Astrocyte (in vitro differentiated cells and primary cell): ENCODE measurements at places on chromosomes 7 and 10.

- H3K4me1 ChIP-seq, result no peaks in the 10 kb centered on the region
- peak; percentile 56 for DNase-seq
- H3K27ac ChIP-seq, result no peak overlapping the region
- no peaks in the 10 kb centered on the region for H3K36me3 ChIP-seq
Observed at GRCh38 chr7:81659697-81660395, 110.0 kb downstream of the HGF start.

DNA sequence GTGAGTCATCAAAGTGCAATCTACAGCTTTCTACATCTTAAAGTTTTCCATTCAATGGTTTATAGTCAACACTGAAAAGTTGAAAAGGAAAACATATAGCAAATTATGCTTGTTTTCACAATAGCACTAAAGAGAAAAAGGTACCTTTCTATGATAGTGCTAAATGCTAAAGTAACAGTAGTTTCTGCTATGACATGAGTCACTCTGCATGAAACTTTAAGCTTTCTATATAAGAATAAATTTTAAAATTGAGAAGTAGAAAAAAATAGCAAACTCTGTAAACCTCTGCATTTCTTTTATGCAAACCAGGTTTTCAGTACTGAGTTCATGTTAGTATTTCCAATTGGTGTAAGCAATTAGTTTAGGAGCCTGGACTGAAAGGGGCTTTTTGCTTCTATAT is 31.2 kb upstream of the TMEM168 start:
- no peak overlapping the region for H3K4me3 ChIP-seq
- H3K27ac ChIP-seq, result no peak overlapping the region
- H3K27me3 ChIP-seq, result no peaks in the 10 kb centered on the region
- no peak for DNase-seq

DNA sequence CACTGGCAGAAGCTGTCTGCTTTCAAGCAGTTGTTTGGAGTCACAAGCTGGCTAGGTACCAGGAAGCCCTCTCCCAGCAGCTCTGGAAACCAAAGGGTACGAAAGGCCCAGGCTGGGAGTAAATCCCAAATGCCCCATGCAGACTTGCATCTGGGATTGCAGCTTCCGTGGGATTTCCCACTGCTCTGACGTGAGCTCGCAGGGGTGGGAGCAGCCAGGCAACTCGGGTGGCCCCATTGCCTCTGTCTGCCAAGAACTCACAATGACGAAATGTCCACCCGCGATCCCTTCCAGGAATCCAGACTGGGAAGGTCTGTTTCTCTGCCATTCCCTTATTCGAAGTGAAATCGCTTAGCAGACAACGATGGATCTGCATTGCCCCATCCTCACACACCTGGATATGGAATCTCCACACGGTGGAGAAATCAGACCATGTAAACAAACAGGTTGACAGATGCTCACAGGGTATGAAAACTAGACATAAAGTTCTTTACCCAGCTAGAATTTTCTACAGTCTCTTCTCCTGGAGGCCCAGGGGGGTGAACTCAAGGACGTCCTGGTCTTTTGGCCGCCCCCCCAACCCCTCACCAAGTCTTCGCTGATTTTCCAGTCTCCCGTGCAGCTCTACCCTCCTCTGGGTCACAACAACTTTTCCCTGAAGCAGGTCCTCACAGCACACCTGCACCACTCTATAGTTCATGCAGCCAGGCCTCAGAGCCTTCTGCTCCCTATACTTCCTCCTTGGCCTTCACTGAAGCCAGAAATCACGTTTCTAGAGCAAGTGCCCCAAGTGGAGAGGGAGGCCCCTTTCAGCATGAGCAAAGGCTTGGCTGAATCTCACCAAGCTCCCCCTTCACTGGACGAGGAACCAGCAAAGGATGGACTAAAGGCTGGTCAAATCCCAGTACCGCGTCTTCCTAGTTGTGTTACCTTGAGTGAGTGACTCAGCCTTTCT is 20.0 kb downstream of the SH3PXD2A start:
- no peaks in the 10 kb centered on the region for H3K27me3 ChIP-seq
- H3K36me3 ChIP-seq, result no peaks in the 10 kb centered on the region
- peak; percentile 53 for DNase-seq
- no peak overlapping the region for H3K27ac ChIP-seq
- no peak overlapping the region for H3K4me3 ChIP-seq
- no peaks in the 10 kb centered on the region for H3K4me1 ChIP-seq

GRCh38 chr10:7513936-7514335 is 103.1 kb upstream of the SFMBT2 start:
- H3K27me3 ChIP-seq, result peaks cover 8% of the 10 kb centered on the region
- H3K4me1 ChIP-seq, result no peaks in the 10 kb centered on the region
- DNase-seq, result no peak
- H3K4me3 ChIP-seq, result no peak overlapping the region

DNA sequence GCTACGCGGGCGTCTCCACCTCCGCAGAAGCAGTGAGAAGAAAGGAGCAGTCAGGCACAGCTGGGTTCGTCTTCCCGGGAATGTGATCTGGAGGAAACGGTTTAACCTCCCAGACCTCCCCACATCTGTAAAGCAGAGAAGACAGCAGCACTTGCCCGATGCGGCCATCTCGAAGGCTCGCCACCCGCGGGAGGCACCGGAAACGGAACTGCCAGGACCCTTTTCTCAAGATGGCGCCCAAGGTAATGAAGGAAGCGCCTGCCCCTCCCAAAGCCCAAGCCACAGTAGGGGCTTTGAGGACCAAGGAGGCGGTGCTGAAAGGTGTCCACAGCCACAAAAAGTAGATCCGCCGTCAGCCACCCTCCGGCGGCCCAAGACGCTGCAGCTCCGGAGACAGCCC is 41.7 kb downstream of the ASB13 start:
- H3K36me3 ChIP-seq, result no peaks in the 10 kb centered on the region
- H3K27me3 ChIP-seq, result no peaks in the 10 kb centered on the region
- H3K4me3 ChIP-seq, result no peak overlapping the region

- H3K27ac ChIP-seq, result no peak overlapping the region
- DNase-seq, result no peak
- H3K4me3 ChIP-seq, result no peak overlapping the region
- H3K4me1 ChIP-seq, result no peaks in the 10 kb centered on the region
- H3K27me3 ChIP-seq, result no peaks in the 10 kb centered on the region
Observed at GRCh38 chr7:130329681-130330080, 14.9 kb upstream of the CPA5 start.

GRCh38 chr7:155693826-155694225 is 49.4 kb downstream of the RBM33 start:
- H3K27me3 ChIP-seq, result no peaks in the 10 kb centered on the region
- H3K4me1 ChIP-seq, result no peaks in the 10 kb centered on the region
- no peaks in the 10 kb centered on the region for H3K36me3 ChIP-seq
- no peak overlapping the region for H3K27ac ChIP-seq
- no peak overlapping the region for H3K4me3 ChIP-seq

GRCh38 chr10:114384601-114385000 is 19.7 kb downstream of the AFAP1L2 start:
- H3K27me3 ChIP-seq, result peaks cover 6% of the 10 kb centered on the region
- DNase-seq, result no peak
- H3K4me1 ChIP-seq, result peaks cover 23% of the 10 kb centered on the region
- no peak overlapping the region for H3K4me3 ChIP-seq
- H3K36me3 ChIP-seq, result no peaks in the 10 kb centered on the region

GRCh38 chr7:5424749-5425506 is 1.3 kb upstream of the TNRC18 start:
- peak overlapping the region; percentile 83 for H3K4me3 ChIP-seq
- DNase-seq, result no peak
- H3K36me3 ChIP-seq, result no peaks in the 10 kb centered on the region
- peak overlapping the region; percentile 90 for H3K27ac ChIP-seq

DNA sequence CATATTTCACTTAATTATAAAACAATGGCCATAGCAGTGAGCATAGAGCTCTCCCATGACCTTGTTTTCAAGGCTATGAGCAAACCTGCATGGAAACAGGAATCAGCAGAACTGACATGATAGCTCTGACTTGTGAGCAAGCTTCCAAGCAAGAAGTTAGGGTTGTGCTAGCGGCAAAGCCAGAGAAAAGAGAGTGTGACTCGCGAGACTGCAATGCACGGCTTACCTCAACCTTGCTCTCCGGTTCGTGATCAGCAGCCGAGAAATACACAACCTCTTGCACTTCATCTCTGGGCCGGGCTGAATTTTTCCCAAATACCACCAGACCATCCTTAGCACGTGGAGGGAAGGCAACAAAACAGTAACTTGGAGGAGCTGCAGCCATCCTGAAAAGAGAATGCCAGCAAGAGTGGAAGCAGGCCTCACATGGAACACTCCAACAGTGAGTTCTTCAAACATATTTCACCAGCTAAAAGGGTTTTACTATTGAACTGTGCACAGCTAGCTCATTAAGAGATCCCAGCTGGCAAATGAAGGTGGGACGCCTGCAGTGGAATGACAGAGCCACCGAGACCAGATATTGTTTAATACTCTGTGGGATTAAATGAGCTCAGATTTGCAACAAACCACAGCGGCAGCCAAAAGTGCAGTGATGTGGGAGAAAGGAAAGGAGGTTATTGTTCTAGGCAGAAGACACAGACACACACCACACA is 20.8 kb downstream of the SCRN1 start:
- H3K27ac ChIP-seq, result peak overlapping the region; percentile 38
- no peak overlapping the region for H3K4me3 ChIP-seq
- peaks cover 20% of the 10 kb centered on the region for H3K4me1 ChIP-seq
- peaks cover 12% of the 10 kb centered on the region for H3K36me3 ChIP-seq
- H3K27me3 ChIP-seq, result no peaks in the 10 kb centered on the region

DNA sequence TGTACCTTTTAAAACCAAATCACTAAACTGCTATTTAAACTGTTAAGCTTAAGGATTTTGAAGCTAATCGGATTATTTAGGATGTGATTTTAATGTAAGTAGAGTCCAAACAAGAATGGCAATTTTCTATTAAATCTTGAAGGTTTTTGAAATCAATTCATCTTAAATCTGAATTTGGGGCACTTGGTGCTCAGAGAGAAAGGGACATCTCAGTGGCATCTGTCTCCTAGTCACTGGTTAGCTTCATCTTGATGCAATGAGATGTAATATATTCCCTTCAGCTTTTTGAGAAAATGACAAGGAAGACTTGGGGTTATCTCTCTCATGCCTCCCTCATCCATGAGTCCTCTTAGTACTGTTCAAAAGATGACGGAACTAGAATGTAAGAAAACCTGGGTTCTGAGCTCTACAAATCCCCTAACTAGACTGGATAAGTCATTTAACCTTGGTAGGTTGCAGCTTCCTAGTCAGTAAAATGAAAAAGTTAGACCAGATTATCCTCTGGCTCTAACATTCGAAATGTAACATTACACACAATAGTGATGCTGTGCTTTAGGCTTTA is 198.5 kb upstream of the NEBL start:
- DNase-seq, result no peak
- no peaks in the 10 kb centered on the region for H3K27me3 ChIP-seq
- H3K4me3 ChIP-seq, result no peak overlapping the region
- H3K36me3 ChIP-seq, result no peaks in the 10 kb centered on the region

DNA sequence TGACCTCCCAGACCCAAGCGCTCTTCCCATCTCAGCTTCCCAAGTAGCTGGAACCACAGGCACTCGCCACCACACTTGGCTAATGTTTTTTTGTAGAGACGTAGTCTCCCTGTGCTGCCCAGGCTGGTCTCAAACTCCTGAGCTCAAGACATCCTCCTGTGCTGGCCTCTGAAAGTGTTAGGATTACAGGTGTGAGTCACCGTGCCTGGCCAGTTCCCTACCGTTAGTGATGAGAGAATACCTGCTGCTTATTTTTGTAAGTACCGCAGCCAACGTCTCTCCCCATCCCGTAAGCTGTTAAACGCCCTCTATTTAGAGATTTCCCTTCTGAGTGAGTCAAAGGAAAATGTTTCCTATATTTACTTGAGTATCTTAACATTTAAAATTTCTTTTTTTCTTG is 38.5 kb upstream of the PDLIM1 start:
- no peaks in the 10 kb centered on the region for H3K36me3 ChIP-seq
- H3K27me3 ChIP-seq, result no peaks in the 10 kb centered on the region
- DNase-seq, result no peak
- H3K4me1 ChIP-seq, result peaks cover 9% of the 10 kb centered on the region

GRCh38 chr10:25068152-25069058 is 52.0 kb downstream of the THNSL1 start:
- peak overlapping the region; percentile 76 for H3K27ac ChIP-seq
- H3K4me1 ChIP-seq, result peaks cover 10% of the 10 kb centered on the region
- H3K4me3 ChIP-seq, result no peak overlapping the region
- H3K36me3 ChIP-seq, result no peaks in the 10 kb centered on the region

- H3K27me3 ChIP-seq, result no peaks in the 10 kb centered on the region
- no peak overlapping the region for H3K27ac ChIP-seq
- DNase-seq, result peak; percentile 39
- no peaks in the 10 kb centered on the region for H3K36me3 ChIP-seq
Observed at GRCh38 chr10:86402283-86402941, 35.8 kb upstream of the GRID1 start.

DNA sequence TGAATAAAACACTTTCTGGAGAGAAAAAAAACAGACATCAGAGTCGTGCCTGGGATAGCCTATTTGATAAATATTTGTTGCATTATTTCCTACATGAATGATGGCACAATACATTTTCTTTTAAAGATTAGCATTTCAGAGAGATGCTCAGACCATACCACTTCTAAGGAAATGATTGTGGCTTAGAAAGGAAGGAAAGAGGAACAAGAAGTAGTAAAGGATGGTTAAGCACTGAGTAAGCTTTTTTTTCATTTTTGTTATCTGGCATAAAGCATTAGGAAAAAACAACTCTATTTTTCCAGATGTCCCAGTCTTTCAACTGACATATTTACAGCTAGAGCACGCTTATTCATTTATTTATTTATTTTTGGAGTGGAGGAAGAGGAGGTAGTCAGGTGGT is 258.8 kb upstream of the TEX47 start:
- H3K4me3 ChIP-seq, result no peak overlapping the region
- H3K27me3 ChIP-seq, result no peaks in the 10 kb centered on the region
- no peaks in the 10 kb centered on the region for H3K36me3 ChIP-seq
- DNase-seq, result no peak

DNA sequence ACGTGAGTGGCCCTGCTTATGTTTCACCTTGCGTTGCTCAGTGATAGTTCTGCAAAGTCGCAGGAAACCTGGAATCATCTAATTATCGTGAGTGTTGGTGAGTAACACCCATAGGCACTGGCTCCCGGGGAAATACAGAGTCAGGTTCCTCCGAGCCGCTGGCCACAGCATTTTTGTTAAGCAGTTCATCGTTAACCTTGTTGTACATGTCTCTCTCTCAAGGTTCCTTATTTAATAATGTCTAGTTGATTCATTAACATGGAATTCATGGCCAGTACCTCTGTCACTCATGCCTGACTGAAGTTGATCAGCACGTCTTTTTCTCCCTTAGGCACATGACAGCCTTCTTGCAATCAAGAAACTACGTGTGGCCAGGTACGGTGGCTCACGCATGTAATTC is 3.1 kb upstream of the ZFAND2A start:
- no peak overlapping the region for H3K4me3 ChIP-seq
- peaks cover under 1% of the 10 kb centered on the region for H3K36me3 ChIP-seq
- H3K27me3 ChIP-seq, result no peaks in the 10 kb centered on the region
- peaks cover 16% of the 10 kb centered on the region for H3K4me1 ChIP-seq
